ENCODE measurements at places on chromosomes 11 and 22. TPM values are rescaled to one million over a fixed set of nuclear protein-coding genes. Genes with fewer than 3 reads are reported as not detected.

The SVIP gene
- 2.8 TPM for total RNA-seq

The SPTY2D1 gene
- 17.5 TPM for total RNA-seq

The OR5AN1 gene
- not detected for total RNA-seq

The ATG2A gene
- total RNA-seq, result 14.9 TPM

The KBTBD4 gene
- total RNA-seq, result 21.8 TPM
